ENCODE measurements at places on chromosomes 7 and 10. TPM values are rescaled to one million over a fixed set of nuclear protein-coding genes. Genes with fewer than 3 reads are reported as not detected.

DNA sequence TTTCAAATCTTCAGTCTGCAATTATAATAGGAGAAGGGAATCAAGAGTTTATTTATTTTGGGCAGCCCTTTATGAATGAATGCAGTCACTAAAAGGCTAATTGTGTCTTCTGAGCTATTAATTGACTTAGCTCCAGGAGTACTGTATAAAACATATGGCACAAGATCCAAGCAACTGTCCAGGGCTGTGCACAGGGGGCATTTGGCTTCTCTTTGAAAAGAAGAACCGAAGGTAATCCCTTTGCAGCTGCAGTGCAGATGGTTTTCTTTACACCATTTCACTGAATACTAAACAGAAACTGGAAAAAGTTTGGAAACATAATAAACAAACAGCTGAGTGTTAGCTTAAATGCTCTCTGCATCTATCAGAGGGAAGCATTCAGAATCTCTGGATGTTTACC, 282.6 kb upstream of the LRRN3 start:
- H3K27me3 ChIP-seq, result no peaks in the 10 kb centered on the region
- H3K4me1 ChIP-seq, result no peaks in the 10 kb centered on the region
- no peak for DNase-seq

Gene OR2F1
- not detected for polyA plus RNA-seq

DNA sequence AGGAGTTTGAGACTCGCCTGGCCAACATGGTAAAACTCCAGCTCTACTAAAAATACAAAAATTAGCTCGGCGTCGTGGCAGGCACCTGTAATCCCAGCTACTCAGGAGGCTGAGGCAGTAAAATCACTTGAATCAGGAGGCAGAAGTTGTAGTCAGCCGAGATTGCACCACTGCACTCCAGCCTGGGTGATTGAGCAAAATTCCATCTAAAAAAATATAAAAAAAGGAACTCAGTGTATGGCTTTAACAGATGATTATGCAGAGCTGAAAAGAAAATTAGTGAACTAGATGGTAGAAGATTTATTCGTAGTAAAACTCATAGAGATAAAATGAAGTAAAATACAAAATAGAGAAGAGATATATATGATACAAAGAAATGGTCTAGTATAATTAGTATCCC, 12.6 kb upstream of the CNOT4 start:
- H3K36me3 ChIP-seq, result no peaks in the 10 kb centered on the region
- no peaks in the 10 kb centered on the region for H3K4me1 ChIP-seq
- no peak for DNase-seq

GRCh38 chr10:101063548-101064414, 2.0 kb downstream of the KAZALD1 start:
- peak overlapping the region; percentile 25 for H3K4me3 ChIP-seq
- H3K36me3 ChIP-seq, result no peaks in the 10 kb centered on the region
- peaks cover 13% of the 10 kb centered on the region for H3K4me1 ChIP-seq
- no peaks in the 10 kb centered on the region for H3K27me3 ChIP-seq
- no peak overlapping the region for H3K27ac ChIP-seq

DNA sequence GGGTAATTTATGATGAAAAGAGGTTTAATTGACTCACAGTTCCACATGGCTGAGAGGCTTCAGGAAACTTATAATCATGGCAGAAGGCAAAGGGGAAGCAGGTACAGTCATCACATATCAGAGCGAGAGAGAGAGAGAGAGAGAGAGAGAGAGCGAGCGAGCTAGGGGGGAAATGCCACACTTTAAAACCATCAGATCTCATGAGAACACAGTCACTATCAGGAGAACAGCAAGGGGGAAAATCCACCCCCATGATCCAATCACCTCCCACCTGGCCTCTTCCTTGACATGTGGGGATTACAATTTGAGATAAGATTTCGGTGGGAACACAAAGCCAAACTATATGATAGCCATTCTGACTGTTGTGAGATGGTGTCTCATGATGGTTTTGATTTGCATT, 576.3 kb downstream of the GFRA1 start:
- no peak overlapping the region for H3K4me3 ChIP-seq
- H3K27ac ChIP-seq, result no peak overlapping the region
- H3K36me3 ChIP-seq, result no peaks in the 10 kb centered on the region
- DNase-seq, result no peak
- H3K4me1 ChIP-seq, result no peaks in the 10 kb centered on the region

GRCh38 chr10:11586170-11586569, 25.3 kb downstream of the USP6NL start:
- no peak overlapping the region for H3K27ac ChIP-seq
- no peak for DNase-seq
- peaks cover 3% of the 10 kb centered on the region for H3K4me1 ChIP-seq
- no peaks in the 10 kb centered on the region for H3K27me3 ChIP-seq
- no peaks in the 10 kb centered on the region for H3K36me3 ChIP-seq
- H3K4me3 ChIP-seq, result no peak overlapping the region

DNA sequence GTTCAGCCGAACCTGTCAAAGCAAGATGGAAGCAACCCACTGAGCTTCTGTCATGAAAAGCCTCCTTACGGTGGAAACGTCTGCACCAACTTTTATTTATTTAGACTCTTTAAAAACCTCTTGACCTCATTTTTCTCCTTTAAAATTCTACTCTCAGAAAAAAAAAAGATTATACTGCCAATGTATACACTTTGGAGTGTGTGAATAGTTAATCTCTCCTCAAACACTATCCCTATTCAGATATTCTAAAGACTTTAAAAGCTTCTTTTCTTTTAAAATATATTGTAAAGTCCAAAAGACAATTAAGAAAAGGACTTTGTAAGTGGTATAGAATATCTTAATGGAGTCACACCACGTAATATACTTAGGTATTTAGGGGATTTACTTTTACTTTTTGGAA, 335.2 kb upstream of the SEMA3D start:
- H3K4me3 ChIP-seq, result no peak overlapping the region
- H3K36me3 ChIP-seq, result no peaks in the 10 kb centered on the region
- H3K27me3 ChIP-seq, result no peaks in the 10 kb centered on the region
- DNase-seq, result no peak
- no peak overlapping the region for H3K27ac ChIP-seq

GRCh38 chr7:5470816-5471215, 47.2 kb upstream of the TNRC18 start:
- no peak overlapping the region for H3K4me3 ChIP-seq
- no peaks in the 10 kb centered on the region for H3K27me3 ChIP-seq
- DNase-seq, result no peak
- peaks cover 2% of the 10 kb centered on the region for H3K4me1 ChIP-seq
- no peak overlapping the region for H3K27ac ChIP-seq

Gene TMEM213
- not detected for polyA plus RNA-seq

DNA sequence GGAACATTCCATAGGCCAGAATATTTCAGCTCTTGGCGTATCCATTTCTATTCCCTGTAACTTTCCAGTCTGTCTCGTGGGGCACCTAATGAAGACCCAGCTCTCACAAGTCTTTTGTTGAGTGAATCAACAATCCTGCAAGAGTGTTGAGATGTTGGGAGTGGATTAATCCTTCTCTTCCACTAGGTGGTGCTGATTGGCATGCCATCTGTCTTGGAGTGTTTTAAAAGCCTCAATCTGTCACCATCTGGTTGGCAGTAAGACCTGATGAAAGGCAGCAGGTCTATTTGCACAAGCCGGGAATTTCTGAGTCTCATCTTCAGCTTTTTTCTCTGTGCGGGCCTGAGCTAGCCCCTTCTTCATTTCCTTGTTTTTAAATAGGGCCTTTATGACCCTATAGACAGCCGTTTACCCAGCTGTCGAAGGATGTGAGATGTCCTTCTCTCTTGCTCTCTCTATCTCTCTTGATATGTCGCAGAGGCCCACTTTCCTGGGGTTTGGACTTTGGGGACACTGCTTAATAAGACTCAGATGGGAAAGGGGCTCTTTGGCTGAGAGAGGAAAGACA, 180.5 kb downstream of the ZNF365 start:
- no peak overlapping the region for H3K4me3 ChIP-seq
- peak; percentile 55 for DNase-seq
- no peaks in the 10 kb centered on the region for H3K4me1 ChIP-seq
- H3K27ac ChIP-seq, result no peak overlapping the region
- no peaks in the 10 kb centered on the region for H3K27me3 ChIP-seq
